Caki2 (cell line): ENCODE measurements at places on chromosomes 6 and 20.

GRCh38 chr6:84652356-84653026 lies 111.9 kb downstream of the TBX18 start:
- DNase-seq = peak; percentile 36

GRCh38 chr20:40606660-40607059 lies 82.4 kb downstream of the MAFB start:
- DNase-seq = no peak

DNA sequence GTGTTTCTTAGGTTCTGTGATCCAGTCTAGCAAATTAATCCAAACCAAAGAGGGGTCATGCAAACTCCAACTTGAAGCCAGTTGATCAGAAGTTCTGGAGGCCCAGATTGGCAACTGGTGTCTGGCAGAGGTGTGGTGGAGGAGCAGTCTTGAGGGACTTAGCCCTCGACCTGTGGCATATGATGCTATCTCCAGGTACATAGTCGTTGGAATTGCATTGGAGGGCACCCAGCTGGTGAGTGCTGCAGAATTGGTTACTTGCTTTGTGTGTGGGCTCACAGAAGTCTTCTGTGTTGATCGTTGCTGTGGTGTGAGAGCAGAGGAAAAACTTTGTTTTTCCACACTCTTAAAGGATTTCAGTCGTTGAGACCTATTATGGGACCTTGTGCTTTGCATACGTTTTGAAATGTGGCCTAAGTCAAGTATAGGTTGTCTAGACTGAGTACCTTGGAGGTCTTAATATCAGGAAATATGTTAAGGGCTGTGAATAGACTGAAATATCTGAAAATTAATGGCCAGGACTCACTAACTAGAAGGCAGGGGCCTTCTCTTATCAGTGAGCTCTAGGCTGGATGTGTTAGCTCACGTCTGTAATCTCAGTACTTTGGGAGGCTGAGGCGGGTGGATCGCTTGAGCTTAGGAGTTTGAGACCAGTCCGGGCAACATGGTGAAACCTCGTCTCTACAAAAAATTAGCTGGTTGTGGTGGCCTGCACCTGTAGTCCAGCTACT lies 7.8 kb downstream of the PANK2 start:
- DNase-seq = no peak

GRCh38 chr6:31610968-31611367 lies 4.1 kb upstream of the AIF1 start:
- no peak for DNase-seq

DNA sequence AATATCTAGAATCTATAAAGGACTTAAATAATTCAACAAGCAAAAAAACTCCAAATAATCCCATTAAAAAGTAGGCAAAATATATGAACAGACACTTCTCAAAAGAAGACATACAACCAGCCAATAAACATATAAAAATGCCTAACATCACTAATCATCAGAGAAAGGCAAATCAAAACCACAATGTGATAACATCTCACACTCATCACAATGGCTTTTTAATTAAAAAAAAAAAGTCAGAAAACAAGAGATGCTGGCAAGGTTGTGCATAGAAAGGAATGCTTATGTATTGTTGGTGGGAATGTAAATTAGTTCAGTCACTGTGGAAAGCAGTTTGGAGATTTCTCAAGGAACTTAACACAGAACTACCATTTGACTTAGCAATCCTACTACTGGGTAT lies 979.6 kb upstream of the MAP3K7 start:
- no peak for DNase-seq

DNA sequence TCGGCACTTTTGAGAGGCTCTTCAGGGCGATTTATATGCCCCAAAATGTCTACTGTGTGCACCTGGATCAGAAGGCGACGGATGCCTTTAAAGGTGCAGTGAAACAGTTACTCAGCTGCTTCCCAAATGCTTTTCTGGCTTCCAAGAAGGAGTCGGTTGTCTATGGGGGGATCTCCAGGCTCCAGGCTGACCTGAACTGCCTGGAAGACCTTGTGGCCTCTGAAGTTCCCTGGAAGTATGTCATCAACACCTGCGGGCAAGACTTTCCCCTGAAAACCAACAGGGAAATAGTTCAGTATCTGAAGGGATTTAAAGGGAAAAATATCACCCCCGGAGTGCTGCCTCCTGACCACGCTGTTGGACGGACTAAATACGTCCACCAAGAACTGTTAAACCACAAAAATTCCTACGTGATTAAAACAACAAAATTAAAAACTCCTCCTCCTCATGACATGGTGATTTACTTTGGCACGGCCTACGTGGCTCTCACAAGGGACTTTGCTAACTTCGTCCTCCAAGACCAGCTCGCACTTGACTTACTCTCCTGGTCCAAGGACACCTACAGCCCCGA lies 8.2 kb downstream of the GCNT2 start:
- peak; percentile 98 for DNase-seq

GRCh38 chr6:151112130-151112529 lies 127.6 kb upstream of the AKAP12 start:
- no peak for DNase-seq

DNA sequence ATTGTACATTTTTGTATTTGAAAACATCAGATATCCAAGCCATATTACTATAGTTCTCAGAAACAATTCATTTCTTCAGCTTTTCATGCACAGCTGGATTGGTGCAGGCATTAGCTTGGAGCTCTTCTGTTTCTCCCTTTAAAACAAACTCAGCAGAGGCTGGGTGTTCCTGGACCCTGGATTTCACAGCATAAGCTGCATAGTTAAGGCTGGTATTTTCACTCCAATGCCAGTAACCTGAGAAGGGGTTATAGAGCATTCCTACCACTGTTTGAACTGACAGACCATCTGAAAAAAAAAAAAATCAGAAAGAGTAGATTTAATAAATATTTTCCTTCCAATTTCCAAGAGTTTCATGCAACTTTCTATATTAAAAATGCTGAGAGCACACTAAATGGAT lies 20.1 kb upstream of the FAXC start:
- DNase-seq = no peak

- DNase-seq = no peak
Observed at GRCh38 chr6:48272518-48272917, 161.5 kb upstream of the PTCHD4 start.

- DNase-seq = no peak
Observed at GRCh38 chr6:157232161-157232895, 91.0 kb downstream of the TMEM242 start.

DNA sequence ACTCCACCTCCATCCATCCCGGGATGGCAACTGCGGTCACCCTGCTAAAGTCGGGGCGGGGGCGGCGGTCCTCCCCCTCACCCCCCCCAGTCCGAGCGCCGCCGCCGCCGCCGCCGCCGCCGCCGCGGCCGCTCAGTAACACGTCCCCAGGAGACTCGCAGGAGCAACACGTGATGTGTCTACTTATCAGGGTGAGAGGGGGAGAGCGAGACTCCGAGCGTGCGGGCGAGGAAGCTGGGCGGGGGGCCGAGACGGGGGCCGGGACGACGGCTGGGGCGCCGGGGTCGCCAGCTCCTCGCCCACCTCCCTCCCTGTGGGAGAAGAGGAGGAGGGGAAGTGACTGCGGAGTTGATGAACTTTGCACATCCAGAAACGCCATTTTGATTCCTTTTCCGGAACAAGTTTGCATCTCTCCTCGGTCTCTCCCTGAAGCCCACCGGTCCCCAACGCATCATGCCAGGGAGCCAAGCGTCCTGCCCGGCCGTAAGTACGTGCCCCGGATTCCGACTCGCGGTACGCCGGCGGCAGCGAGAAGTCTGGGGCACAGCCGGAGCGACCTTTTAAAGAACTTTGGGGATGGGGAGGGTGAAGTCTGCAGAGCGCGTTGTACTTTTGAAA lies at the start of gene RREB1:
TSS of gene RREB1 (plus strand) at position 384 of the 618 bp plus-strand sequence. CDS start 73,951 bp downstream, outside the sequence.
- DNase-seq = no peak

DNA sequence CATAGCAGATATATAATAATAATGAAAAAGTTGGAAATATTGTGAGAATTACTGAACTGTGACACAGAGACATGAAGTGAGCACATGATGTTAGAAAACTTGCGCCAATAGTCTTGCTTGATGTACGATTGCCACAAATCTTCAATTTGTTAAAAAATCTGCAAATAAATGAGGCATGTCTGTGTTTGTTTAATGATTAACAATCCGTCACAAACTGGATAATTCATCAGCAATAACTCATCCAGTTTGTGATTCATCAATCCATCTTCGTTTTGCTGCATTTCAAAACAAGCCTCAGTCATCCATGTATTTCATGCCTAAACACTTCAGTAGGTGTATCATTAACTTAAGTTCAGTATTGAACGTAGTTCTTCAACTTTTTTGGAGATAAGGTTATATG lies 25.5 kb upstream of the SMIM26 start:
- DNase-seq = peak; percentile 90

DNA sequence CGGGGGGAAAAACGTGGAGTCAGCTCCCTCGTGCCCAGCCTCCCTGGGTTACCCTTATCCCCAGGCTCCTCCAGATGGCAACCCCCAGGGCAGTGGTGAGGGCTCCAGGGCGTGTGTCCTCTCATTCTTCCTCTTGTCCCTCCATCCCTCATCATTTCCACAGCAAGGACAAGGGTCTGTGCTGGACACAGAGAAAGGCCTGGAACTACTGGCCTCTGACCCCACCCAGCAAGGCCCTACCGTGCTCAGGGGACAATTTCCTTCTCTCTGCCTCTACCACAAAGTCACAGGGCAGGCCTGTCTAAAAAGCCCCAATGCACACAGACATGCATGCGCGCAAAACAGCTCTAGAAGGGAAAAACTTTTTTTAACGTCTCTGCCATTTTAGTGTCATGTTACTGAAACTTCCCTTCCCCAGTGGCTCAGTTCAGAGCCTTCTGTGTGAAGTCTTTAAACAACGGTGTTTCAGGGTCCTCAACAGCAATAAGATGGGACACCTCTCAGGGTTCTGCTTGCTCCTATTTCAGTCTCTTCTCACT lies 1.1 kb upstream of the SLC35B2 start:
- DNase-seq = no peak

- no peak for DNase-seq
Observed at GRCh38 chr6:137363805-137364138, 130.4 kb downstream of the OLIG3 start.

- no peak for DNase-seq
Observed at GRCh38 chr6:136771306-136771705, 21.0 kb downstream of the MAP3K5 start.

DNA sequence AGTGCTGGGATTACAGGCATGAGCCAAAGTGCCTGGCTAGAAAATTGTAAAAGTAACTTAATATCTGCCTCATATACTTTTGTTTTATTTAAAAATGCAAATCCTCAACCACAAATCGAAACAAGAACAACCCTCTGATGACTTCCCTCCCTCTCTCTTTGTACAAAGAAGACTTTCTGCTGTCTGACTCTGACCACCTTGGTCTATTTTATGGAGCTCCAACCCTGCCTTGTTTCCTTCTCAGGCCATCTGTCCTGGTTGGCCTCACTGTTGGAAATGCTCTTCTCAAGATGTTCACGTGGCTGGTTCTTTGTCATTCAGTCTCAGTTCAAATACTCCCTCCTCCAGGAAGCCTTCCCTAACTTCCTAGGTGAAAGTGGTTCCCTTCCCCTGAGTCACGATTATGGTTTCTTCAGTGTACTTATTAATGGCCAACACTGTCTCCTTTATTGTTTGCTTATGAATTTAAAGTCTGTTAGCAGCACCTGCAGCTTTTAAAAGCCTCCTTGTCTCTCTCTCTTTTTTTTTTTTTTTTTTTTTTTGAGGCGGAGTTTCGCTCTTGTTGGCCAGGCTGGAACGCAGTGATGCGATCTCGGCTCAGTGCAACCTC lies 151.5 kb upstream of the SALL4 start:
- DNase-seq = no peak

DNA sequence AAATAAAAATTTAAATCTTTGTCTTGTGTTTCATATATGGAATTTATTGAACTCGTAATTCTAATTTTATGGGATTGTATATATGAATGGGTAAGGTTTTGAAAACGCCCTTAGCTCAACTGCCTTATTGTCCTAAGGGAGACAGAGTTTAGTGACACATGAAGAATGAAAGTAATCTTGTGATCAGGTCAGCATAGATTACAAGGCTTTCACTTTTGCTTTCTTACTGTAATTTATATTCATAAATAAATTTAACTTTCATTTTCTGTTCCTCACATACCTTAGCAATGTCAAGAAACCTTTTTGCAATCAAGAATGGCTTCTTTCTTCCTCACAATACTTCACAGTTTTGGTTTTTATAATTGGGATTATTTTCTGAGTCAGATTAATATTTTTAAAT lies 14.4 kb downstream of the KPNA5 start:
- DNase-seq = no peak

DNA sequence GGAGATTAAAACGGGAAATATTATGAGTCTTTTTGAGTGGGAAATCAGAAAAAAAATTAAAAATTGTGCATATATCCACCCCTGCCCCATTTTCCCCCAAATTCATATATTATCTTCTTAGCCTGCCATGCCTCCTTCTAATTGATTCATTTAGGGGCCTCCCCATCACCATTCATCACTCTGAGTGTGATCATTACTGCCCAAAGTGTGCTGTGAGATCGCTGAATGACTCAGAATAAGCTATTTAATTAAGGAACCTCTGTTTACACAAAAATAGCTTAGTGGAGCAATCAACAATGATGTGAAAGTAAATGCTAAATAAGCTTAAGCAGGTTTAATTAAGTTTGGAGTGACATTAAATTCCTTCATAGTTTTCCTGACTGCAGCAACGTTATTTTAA lies 645.5 kb downstream of the GRIK2 start:
- DNase-seq = no peak

- no peak for DNase-seq
Observed at GRCh38 chr6:105192707-105193465, 13.1 kb upstream of the POPDC3 start.

- no peak for DNase-seq
Observed at GRCh38 chr20:1119128-1119505, 715 bp downstream of the PSMF1 start.

GRCh38 chr6:165969184-165969583 lies 198.5 kb downstream of the TBXT start:
- DNase-seq = no peak

GRCh38 chr6:38846361-38846760 lies 131.2 kb downstream of the DNAH8 start:
- no peak for DNase-seq

- DNase-seq = no peak
Observed at GRCh38 chr6:150877928-150878327, 12.4 kb downstream of the MTHFD1L start.

- no peak for DNase-seq
Observed at GRCh38 chr6:168876956-168877355, 376.7 kb downstream of the THBS2 start.

- DNase-seq = no peak
Observed at GRCh38 chr20:20060234-20060998, 8.1 kb downstream of the CFAP61 start.

GRCh38 chr6:31752739-31753319 lies 9.6 kb upstream of the SAPCD1 start:
- no peak for DNase-seq

GRCh38 chr6:135906542-135906941 lies 55.0 kb downstream of the PDE7B start:
- no peak for DNase-seq

DNA sequence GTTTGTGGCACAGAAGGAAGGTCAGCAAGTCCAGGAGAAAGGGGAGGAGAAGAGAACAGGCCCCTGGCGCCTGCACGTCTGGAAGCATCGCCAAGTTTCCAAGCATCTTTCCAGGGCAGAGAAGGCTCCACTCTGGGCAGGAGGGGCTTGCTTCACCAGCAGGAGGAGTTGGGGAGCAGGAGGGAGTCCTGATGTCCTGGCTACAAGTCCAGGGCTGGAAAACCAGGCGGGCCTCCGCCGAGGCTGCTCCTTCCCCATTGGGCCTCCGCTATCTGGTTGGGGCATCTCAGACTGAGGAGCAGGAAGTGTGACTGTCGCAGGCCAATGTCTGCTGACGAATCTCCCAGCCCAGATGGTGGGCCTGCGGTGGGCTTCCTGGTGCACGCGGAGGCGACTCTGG lies 421.9 kb downstream of the PREX1 start:
- no peak for DNase-seq

GRCh38 chr6:8420031-8420588 lies 15.2 kb downstream of the SLC35B3 start:
- no peak for DNase-seq
